DMS153 (cell line): ENCODE measurements at places on chromosomes 1 and 21.

- DNase-seq, result peak; percentile 92
Measured at GRCh38 chr1:31704271-31705079, 658 bp upstream of the COL16A1 start.

DNA sequence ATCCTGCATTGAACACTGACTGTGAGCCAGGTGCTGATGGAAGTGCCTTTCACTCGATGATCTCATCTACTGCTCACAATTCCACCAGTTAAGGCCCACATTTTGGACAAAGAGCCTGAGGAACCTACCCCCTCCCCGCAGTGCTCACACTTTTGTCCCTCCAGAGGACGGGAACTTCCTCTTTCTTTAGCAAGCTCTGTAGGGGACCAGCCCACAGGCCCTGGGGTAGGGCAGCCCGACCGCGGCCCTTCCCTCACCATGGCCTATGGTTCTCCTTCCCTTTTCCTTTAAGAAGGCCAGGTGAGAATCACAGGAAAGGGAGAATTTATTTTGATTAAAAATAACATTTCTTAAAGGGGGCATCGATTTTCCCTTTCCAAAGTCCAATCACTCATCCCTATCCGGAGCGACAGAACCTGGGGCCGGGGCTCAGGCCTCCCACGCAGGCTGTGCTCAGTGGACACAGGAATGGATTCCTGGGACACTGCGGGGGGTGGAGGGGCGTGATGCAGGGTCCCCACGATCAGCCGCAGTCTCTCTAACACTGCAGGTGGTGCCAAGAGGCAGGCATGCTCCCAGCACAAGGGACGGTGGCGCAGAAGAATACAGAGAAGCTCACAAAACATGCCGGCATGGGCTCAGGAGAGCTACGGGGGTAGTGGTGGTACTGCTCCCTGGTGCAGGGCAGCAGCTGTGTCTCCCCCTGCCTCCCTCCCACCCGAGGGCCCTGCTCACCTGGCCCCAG lies 8.9 kb upstream of the KCNE1 start:
- no peak for DNase-seq

GRCh38 chr1:116008656-116009390 lies 32.5 kb downstream of the SLC22A15 start:
- DNase-seq, result no peak

- peak; percentile 46 for DNase-seq
Measured at GRCh38 chr1:225767634-225768540, 9.7 kb upstream of the SRP9 start.

GRCh38 chr1:10781137-10781536 lies 15.3 kb downstream of the CASZ1 start:
- no peak for DNase-seq

GRCh38 chr1:11168731-11169130 lies 20.4 kb upstream of the ANGPTL7 start:
- DNase-seq, result no peak

DNA sequence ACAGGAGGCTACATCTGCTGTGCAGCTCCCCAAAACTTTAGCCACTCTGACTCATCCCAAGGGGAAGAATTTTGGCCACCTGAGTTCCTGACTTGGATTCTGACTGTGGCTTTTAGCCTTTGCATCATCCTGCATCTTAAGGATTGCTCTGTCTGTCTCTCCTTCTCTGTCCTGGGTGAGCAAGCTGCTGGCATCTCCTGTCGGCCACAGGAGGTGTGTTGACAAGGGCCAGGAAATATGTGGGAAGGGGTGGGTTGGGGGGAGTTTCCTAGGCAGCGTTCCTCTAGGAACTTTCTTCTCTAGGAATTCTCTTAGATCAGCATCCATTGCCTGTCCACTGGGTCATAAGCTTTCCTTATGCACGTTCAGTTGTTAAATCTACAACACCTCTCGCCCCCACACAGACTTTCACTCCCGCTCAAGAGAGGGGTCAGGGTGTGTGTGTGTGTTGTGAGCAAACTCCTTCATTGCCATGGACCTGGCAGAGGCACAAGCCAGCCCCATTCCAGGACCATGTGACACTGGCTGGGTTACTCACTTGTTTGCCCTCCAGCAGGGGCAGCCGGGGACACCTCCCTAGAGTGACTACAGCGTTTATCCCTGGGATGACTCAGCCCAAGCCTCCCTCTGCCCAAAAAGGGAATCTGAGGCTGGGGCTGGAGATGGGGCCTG lies 145.0 kb upstream of the DUSP10 start:
- DNase-seq, result no peak

DNA sequence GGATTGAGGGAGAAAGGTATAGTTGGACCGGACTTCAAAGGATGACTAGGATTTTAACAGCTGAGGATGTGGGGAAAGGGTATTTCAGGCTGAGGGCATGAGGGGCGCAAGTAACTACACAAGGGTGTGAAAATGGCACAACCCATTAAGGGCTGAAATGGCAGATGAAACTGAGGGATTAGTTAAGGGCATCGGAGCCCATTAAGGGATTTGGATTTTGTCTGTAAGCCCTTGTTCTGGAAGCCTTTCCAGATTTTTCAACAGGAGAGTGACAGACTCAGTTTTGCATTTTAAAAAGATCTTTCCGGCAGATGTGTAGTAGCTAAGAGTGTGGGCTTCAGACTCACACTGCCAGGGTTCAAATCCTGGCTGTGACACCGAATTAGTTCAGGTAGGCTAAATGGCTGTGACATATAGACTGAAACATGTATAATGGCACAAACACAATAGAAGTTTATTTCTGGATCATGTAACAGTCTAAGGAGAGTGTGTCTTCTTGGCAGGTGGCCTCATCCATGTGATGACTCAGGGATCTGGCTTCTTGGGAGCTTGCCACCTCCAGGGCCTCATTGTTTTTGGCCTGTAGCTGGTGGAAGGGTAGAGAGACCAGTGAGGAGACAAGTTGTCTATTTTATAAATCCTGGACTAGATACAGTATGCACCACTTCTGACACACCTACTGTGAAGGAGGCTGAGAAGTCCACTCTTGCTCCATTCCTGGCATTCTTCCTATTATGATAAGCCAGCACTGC lies 49.6 kb downstream of the UBE2T start:
- DNase-seq, result no peak

DNA sequence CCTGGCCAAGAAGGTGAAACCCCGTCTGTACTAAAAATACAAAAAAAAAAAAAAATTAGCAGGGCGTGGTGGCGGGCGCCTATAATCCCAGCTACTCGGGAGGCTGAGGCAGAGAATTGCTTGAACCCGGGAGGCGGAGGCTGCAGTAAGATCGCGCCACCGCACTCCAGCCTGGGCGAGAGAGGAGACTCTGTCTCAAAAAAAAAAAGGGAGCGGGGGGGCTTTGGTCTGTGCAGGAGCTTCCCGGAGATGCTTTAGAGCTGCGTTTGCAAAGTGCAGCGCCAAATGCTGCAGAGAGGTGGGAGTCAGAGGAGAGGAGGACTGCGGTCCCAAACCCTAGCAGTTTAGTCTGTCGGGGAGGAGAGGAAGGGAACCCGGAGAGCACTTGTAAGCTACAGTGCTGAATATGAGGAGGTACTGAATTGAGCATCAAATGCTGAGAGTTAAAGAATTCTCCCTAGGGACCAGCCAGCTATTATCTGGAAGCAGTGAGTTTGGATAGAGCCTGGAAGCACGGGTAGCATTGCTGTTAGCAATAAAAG lies 569 bp downstream of the FALEC start:
- peak; percentile 50 for DNase-seq

DNA sequence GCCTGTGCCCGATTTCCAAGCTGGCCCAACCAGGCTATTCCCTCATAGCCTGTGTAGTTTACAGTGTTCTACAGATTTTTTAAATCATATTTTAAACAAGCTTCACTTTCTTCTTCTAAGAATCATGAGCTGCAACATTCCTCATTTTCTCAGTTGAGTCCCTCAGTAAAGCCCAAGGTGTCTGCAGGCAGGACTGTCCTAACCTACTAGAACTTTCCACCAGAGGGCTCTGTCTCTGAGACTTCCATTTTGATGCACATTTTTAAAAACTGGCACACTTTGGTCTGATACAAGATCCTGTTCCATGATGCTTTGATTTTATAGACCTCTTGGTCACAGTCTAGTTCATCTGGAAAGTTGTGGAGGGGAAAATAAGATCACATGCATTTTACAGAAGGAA lies 21.6 kb upstream of the SLAMF6 start:
- no peak for DNase-seq

GRCh38 chr1:195188821-195189220 lies 1419.4 kb downstream of the KCNT2 start:
- no peak for DNase-seq

GRCh38 chr1:109383854-109384253 lies 13.9 kb downstream of the SORT1 start:
- DNase-seq, result no peak

- no peak for DNase-seq
Measured at GRCh38 chr1:152886758-152887409, 8.8 kb downstream of the SMCP start.

DNA sequence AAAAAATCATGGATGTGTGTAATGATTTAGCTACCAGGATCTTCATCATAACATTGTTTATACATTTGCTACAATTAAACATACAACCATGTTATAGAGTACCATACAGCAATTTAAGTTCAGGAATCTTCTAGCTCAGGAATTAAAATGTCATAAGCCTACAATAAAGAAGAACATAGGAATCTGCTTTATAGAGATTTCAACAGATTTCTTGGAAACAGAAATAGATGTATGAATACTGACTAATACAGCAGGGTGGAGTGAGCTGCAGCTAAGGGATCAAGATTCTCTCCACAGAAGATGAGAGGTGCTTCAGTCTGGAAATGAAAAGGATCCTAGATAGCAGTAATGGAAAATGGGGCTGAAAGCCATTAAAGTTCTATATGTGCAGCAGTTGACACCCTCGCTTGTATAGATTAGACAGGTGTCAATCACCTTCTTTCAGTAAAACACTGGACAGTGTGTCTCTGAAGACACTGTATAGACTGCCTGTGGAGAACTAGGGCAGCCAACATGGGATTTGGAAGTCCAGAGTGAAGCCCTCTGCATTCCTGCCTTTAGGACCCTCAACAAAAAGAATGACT lies 73.9 kb downstream of the DNTTIP2 start:
- DNase-seq, result no peak

DNA sequence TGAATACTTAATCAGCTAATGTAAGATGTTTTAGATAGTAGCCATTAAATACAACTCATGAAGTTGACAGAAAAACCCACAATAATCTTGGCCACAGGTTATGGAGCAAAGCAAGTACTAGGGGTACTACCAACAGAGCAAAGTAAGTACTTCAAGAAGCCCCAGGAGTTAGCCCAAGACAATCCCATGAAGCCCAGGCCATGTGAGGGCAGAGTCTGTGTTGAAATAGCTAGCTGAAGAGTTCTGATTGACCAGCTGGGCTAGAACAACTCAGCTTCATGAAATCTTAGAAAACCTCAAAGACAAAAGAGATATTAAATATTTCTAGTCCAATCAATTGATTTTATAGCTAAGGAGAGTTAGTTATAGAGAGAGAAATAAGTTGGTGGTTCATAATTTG lies 212.9 kb upstream of the HOOK1 start:
- DNase-seq, result no peak

GRCh38 chr1:201791779-201792173 lies 37.2 kb upstream of the IPO9 start:
- peak; percentile 48 for DNase-seq

DNA sequence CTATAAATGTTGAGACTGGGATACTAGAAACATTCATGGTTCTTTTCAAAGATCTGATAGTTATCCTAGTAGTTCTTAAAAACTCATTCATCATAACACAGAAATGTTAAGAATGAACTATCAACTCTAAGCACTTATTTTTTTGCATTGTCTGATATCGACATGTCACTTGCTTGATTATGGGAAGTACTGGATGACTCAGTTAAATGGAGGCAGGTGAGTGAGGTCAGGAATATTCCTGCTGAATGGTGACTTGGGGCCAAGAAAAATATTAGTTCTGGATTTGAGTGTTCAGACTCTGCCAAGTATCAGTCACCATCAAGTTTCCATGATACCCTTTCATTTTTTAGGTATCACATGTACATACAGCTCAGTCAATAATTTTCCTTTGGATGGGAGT lies 63.6 kb downstream of the NEK7 start:
- no peak for DNase-seq

GRCh38 chr1:102181341-102181740 lies 184.6 kb upstream of the OLFM3 start:
- DNase-seq, result no peak

DNA sequence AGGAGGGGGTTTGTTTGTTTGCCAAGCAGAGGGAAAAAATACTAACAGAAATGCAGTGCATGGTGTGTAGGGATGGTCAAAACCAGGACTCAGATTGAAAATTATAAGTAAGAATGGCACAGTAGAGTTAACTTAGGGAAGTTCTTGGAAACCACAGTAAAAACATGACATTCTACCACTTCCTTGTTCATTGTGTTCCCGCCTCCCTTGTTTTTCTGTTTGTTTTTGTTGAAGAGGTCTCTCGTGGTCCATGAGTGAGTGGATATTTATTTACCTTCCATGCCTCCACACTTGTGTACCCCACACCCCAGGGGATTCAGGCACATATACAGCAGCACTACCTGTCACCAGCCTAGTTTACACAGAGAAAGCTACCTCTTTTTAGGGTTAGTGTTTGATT lies 69.6 kb downstream of the OLFML2B start:
- DNase-seq, result peak; percentile 86

DNA sequence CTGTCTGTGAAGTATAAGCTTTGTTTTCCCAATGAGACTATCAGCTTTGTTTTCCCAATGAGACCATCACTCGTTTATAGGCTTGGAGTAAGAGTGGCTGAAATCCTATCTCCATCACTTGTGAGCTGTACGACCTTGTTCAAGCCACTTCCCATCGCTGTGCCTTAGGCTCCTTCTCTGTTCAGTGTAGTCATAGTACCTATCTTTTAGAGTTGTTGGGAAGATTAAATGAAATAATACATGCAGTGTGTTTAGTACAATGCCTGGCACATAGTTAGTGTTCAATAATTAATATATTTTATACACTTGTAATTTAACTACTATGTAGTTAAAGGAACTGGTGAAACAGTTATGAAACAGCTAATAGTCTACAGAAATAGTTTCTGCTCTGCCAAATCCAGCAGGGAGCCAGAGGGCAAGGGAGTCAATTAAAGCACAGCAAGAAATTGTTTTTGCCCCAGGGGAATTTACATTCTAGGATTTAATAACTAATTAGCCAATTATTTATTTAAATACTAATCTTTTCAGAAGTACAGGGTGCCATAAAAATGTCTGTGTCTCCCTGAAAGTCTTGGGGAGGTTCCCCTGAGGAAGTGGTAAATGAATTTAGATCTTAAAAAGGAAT lies 139.3 kb upstream of the HMCN1 start:
- no peak for DNase-seq

DNA sequence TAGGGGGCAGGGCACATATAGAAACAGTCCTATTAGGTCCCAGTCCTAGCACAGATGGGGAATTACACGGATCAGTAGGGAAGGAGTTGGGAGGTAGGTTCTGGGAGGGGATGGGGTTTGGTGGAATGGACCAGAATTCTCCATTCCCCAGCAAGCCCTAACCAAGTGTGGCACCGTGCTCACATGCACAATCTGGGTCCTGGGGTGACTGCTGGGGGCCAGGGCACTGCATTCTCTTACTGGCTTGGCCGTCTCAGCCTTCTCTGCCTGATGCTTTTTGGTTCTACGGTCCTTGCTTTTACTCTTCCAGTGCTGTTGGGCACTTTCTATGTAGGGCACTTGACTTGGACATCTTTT lies 53.9 kb downstream of the NENF start:
- no peak for DNase-seq

GRCh38 chr1:92484472-92485380 lies 2.0 kb downstream of the GFI1 start:
- DNase-seq, result no peak

GRCh38 chr1:68015369-68015768 lies 35.1 kb downstream of the DIRAS3 start:
- no peak for DNase-seq
